ENCODE measurements at places on chromosomes 7 and 10.

GRCh38 chr7:30563326-30563942 is 31.2 kb upstream of the GARS1 start:
- DNase-seq: no peak

DNA sequence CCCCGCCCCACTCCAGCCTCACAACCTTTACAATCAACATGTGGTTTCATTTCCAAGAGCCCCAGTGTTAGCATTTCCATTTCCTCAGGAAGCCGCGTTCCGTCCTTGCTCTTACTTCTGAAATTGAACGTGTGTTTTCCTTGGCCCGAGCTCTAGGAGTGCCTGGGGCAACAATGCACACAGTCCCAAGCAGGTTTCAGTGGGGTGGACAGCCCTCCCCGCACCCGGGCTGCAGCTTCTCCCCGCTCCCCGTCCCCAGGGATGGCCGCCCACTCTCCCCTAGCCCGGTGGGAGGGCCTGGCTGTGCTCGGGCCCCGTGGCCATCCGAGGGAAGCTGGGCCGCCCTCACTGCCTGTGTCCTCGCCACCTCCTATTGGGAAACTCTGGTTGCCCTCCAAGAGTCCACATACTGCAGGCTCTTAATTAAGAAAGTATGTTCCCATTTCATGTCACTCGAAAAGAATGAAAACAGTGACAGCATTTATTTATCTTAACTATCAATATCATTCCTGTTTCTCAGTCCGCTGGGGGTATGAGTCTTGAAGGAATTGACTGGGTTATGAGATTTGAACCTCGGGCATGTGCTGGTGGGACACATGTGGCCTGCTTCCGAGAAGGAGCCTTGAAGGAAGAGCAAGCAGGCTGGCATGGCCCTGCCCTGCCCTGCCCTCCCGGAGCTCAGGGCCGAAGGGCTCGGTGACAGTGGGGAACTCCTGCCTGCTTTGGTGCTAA is 163.8 kb downstream of the GRK5 start:
- DNase-seq: no peak

DNA sequence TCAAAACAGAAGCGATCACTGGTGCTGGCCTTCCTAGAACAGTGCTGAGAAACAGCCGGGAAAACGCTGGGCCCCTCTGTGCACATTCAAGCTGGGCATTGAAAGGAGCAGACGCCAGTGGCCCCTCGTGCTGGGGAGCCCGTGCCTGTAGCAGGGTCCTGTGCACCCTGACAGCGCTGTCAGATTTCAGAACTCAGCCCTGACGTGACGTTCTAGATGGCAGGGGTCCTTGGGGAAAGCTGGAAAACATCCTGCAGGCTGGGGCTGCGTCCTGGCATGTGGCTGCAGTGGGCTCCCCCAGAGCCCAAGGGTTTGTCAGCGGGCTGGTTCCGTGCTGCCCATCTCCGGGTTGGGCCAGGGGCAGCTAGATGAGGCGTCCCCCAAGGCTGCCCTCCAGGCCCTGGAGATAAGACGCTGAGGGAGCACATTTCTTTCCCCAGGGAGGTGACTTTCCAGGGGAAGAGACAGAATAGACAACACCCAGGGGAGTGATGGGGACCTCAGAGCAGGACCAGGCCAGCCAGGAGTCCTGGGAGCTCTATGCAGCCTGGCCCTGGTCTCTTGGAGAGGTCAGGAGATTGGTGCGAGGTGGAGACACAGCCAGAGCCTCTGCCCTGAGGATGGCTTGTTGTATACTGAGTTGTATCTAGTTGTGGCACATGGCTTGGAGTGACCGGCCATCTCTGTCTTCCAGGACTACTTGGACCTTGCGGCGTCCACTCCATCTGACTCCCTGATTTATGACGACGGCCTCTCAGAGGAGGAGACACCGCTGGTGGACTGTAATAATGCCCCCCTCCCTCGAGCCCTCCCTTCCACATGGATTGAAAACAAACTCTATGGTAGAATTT is 12.1 kb upstream of the CSGALNACT2 start:
- no peak for DNase-seq

- DNase-seq: no peak
Observed at GRCh38 chr7:101402081-101402779, 39.6 kb downstream of the COL26A1 start.

- DNase-seq: no peak
Observed at GRCh38 chr7:45658716-45659495, 84.7 kb downstream of the ADCY1 start.

DNA sequence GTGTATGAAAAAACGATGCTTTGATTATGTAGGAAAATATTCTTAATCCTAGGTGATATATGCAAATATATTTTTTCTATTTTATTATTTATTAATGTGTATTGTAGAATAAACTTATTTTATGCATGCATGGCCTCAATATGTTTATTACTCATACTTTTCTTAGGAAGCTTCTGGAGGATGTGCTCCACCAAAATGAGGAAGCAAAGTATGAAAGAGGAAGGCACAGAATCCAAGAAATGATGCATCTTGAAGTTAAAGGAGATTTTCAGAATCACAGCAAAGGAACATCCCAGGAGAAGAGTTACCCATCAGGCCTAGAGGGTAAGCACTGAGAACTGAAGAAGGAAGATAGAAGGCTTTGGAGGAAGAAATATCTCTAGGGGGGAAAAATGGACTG is 35.0 kb upstream of the MRPS16 start:
- DNase-seq: no peak

DNA sequence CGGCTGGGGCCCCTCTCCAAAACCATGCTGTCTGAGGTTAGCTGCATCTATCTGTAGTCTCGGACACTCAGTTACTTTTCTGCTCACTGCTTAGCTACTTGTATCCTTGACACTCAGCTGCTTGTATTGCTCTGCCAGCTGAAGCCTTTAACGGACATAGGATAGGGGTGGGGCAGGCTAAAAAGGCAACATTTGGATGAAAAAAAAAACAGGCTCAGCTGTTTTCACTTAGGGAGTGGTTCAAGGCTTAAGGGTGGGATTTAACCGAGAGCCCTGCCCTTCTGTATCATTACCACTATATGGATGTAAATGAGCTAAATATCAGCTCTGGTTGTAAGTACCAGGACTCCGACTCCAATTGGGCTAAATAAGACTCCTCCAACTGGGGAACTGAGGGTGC is 28.6 kb downstream of the LSMEM1 start:
- DNase-seq: no peak
